Tongue (tissue), 3 donors: ENCODE measurements at places on chromosomes 4 and X.

DNA sequence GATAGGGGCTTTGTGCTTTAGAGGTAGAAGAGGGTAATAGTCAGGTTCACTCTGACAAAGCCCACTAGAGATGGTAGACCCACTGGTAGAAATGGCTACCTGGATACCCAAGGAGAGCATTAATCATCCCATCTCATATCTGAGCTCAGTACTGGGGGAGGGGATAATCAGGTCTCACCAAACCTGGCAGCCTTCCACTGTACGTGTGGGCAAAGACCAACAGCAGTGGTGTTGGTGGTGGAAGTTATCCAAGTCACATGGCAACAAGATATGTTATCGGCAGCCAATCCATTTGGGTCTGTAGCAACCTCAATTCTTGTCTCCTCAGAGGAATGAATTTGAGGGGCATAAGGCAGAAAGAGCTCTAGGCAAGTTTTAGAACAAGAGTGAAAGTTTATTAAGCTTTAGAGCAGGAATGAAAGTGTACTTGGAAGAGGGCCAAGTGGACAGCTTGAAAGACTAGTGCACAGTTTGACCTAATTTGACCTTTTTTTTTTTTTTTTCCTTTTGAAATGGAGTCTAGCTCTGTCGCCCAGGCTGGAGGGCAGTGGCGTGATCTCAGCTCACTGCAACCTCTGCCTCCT is 67.0 kb upstream of the CXCL13 start:
- DNase-seq: no peak

DNA sequence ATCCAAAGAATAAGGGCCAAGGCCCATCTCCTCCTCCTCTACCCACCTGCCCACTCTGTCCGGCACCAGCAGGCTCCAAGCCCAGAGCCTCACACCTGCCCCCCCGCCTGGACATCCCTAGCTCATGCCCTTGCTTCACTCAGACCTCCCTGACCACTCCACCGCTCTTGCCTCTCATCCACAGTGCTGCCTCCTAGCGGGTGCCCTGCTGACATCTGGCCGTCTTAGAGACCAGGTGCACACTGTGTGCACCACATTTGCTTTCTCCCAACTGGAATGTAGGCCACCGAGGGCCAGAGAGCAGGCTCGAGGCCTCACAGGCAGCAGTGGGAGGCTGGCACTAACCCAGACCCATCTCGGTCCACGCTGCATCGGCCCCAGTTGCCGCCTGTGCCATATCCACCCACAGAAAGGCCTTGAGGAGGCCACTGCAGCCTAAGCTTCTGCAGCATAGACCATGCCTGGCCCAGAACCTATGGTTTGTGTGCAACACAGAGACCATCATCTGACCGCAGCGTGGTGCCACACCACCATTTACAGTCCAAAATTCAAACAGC is 13.5 kb downstream of the LETM1 start:
- no peak for DNase-seq

DNA sequence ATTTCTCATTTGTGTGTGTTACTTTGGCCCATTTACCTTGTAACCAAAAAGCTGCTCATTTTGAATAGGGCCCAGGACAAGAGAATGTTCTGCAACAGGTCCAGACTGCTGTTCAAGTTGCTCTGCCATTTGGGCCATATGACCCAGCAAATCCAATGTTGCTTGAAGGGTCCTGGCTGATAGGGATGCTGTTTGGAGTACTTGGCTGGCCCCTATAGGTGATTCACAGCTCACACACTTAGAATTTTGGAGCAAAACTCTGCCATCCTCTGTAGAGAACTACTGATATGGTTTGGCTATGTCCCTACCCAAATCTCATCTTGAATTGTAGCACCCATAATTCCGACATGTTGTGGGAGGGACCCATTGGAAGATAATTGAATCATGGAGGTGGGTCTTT is 131.5 kb downstream of the AASDH start:
- DNase-seq: no peak

GRCh38 chrX:107429090-107429489 is 20.4 kb upstream of the FRMPD3 start:
- DNase-seq: no peak

- DNase-seq: no peak
Observed at GRCh38 chrX:72569786-72570185, 2.9 kb downstream of the HDAC8 start.

DNA sequence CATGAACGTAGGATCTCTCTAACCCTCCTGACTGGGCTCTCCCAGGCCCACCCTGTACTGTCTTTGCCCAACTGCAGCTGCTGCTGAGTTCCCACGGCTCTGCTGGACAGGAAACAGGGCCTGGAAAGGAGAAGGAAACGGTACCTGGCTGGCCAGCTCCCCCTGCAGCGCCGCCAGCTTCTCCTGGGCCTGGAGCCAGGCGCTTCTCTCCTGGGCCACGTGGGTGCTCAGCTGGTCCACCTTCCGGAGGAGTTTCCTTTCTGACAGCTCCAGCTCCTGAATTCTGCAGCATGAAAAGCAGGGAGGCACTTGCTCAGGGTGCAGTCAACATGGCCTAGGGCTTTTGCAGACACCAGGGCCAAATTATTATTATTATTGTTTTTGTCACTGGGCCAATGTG is 6.5 kb downstream of the C4orf50 start:
- peak; percentile 38 for DNase-seq

DNA sequence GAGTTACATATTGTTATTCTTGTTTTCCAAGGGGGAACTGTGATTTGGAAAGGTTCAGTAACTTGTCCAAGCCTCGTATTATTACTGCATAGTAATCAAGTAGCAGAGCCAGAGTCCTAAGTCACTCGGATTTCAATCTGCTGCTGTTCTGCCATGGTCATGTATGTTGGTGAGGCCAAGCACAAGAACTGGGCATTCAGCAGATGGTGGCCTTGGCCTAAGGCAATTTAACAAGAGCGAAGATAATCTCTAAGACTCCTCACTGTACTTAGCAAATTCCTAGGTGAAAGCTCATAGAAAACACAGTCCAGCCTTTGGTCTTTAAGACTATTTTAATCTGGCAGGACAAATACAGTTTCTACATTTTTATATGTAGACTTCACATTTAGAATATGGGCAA is 64.8 kb downstream of the NDST3 start:
- DNase-seq: no peak

GRCh38 chr4:2761035-2761923 is 5.1 kb upstream of the TNIP2 start:
- no peak for DNase-seq

DNA sequence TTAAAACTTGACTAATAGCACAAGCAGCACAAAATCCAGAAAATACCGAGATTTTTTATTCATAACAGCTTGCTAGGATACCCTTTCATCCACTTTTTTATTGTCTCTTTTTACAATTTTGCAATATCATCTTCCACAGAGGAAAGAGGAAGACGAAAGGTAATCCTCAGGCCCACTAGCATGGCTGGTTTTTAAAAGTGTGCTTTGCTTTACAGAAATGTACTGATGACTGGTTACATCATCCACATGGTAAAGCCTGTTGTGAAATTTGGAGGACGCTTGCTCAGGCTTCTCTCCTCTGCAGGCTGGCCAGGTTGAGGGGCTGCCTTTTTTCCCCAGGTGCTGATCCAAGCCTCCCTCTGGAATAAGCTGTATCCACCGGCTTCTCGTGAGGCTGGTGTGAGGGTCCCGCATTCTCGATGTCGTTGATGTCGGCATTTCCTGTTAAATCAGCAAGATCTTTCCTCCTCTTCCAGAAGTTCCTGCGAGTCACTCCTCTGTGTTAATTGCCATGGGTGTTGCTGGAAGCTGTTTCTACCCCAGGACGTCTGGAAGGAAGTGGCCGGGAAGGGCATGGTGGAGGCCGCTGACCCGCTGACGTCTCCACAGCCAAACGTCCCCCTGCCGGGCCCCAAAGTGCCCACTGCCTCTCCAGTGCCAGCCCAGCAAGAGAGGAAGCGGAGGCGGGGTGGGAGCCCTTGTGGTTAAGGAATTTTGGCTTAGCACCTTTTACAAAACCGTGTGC is 5.8 kb upstream of the DGKQ start:
- no peak for DNase-seq

GRCh38 chr4:35793045-35793722 is 451.1 kb downstream of the ARAP2 start:
- no peak for DNase-seq

- DNase-seq: peak; percentile 73
Observed at GRCh38 chrX:68332201-68332731, 101.0 kb downstream of the OPHN1 start.

DNA sequence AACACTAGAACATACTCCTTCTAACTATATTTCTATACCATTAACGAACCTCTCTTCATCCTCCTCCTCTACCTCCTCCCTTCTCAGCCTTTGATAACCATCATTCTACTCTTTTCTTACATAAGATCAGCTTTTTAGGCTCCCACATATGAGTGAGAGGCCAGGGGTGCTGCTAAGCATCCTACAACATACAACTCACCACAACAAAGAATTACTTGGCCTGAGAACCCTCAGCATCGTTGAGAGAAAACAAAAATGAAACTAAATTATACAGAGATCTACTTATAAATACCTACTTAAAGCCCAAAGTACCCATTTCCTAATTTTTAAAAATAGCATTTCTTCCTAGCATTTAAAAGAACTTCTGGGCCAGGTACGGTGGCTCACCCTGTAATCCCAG is 77.7 kb downstream of the CC2D2A start:
- DNase-seq: no peak

DNA sequence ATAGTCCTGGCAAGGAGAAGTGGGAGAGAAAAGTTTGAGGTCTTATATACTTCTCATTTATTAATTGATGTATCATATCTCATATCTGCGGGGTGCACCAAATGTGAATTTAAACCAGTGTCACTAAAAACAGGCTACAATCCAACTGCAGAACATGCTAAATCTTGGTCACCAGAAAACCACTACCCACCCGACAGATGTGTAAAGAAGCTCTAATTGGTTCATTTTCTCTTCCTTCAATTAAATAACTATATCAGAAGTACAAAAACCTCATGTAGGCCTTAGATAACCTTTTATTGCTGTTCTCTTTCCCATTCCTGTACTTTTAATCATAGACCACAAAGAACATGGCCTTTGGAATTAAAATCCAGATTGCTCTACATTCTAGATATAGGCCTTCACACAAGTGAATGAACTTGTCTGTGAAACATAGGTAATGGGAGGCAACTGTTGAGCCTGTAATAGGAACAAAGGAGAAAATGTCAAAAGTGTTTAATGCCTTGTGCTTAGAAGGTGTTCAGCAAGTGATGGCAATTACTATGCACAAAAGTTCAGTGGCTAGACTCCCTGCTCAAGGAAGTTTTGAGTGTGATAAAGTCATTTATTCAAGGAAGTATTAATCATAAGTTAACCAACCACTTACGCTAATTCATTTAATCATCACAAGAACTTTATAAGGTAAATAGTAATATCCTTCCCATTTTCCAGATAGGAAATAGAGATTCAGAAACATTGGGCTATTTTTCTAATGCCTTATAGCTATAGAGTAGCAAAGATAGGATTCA is 425.6 kb downstream of the INPP4B start:
- no peak for DNase-seq

GRCh38 chr4:41943506-41943905 is 8.3 kb downstream of the TMEM33 start:
- no peak for DNase-seq

DNA sequence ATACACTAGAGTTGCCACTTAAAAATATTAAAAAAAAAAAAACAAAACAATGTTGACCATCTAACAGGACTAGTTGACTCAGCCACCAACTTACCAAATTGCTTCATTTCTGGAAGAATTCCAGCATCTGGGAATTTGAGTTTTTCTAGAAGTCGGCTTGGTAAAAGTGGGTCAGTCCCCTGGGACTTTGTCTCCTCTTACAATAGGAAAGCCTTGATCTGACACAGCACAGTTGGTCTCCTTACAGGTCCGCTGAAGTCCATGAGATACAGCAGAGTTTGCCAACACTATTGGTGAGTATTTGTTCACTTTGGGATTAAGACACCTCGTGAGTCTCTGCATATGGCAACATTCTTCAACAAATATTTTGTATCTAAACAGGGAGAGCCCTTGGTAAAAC is 18.2 kb upstream of the DDIT4L start:
- DNase-seq: no peak

GRCh38 chr4:98501383-98501782 is 157.0 kb downstream of the TSPAN5 start:
- no peak for DNase-seq

DNA sequence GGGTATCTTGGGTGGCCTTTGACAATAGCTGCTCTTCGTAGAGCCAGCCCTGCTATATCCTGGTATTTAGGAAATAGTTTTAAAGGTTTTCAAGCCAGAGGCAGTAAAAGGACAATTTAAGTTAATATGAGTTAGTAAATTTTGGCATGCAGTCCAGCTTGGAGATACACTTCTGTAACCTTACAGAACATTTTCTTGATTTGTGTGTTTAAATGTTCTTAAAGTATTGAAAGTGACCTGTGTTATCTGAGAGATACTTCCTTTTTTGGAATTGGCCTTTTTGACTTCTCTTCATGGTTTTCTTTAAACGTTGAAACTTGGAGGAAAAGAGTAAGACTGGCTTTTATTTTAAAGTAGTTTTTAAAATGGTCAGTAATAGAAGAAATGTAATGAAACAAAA is 25.5 kb downstream of the PDLIM5 start:
- DNase-seq: no peak

GRCh38 chr4:12186526-12186925 is 757.8 kb upstream of the HS3ST1 start:
- DNase-seq: no peak

DNA sequence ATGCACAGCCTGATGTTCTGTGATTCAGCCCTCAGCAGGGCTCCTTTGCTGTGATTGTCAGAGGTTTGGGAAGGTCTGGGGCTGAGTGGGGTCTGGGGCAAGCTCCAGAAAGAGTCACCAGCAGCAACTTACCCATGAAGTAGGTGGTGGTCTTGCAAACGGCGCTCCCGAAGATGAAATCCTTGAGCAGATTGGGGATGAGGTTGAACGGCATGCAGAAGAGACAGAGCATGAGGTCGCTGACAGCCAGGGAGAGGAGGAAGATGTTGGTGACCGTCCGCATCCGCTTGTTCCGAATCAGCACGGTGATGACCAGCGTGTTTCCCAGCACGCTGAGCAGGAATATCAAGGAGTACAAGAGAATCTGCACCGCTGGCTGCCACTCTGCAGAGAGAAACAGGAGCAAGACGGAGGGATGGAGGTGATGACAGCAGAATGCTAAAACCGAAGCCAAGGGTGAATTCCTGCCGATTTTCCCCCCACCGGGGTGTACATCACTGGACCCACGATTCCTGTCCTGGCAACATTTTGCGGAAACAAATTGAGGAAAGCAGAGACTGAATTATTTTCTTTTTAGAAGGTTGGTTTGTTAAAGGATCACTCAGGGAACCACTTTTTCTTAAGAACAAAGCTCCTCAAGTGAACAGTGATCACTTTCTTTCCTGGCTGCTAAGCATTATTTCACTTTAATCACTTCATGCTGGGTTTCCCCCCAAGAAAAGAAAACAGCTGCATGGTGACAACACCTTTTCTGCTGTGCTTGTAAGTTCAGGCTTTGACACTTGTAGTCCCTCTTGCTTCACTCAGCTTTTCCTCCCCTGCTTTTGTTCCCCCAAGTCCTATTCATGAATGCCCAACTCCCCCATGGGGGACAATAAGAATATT is 941 bp downstream of the CCKAR start:
- DNase-seq: peak; percentile 43

GRCh38 chrX:153433161-153433680 is 12.6 kb downstream of the TREX2 start:
- no peak for DNase-seq

- DNase-seq: no peak
Observed at GRCh38 chr4:170687751-170688150, 598.0 kb upstream of the AADAT start.
